ENCODE measurements at places on chromosomes 12 and 14.

- DNase-seq: no peak
These were observed 20.1 kb upstream of the USP44 start for GRCh38 chr12:95571369-95571768.

DNA sequence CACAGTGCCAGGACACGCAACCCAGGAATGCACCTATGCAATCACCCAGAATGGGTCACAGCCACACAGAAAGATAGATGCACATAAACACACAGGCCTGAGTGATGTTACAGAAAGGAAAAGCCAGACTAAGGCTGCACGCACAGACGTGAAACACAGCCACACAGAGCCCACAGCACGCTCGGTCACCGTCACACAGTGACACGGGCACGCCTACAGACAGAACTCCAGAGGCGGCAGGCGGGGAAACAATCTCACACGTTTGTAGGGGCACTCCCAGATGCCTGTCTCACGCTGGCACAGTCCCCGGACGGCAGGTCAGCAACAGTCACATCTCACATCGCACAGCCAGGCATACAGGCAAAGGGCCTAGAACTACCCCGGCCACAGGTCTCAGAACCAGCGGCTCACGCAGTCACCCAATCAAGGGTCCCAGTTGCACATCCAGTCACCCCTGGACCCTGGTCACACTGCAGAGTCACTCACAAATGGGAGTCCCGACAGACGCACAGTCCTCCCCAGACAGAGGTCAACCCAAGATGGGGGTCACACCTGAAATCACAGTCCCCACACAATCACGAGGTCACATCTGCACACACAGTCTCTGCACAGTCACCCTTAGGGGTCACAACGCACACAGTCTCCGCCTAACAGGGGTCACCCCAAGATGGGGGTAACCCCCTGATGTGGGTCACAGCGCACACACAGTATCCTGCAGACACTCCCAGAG, 790 bp downstream of the SSH1 start:
- peak; percentile 30 for DNase-seq

- no peak for DNase-seq
These were observed 44.2 kb downstream of the SOCS2 start for GRCh38 chr12:93616584-93617101.

DNA sequence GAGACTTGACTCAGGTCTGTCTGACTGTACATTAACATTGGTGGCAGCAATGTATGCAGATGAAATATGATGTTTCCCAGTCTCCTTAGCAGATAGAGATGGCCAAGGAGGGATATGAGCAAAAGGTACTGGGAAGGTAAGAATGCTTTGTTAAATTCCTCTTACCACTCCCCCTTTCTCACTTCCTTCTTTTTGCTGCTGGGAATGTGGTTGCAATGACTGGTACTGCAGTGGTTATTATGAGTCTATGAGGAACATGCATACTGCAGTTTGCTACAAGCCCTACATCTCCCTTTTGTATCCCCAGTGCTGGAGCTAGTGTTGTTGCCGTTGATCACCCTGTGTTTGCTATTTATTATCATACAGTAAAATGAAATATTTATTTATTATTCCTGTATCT, 35.9 kb downstream of the ALDH1L2 start:
- DNase-seq: no peak

DNA sequence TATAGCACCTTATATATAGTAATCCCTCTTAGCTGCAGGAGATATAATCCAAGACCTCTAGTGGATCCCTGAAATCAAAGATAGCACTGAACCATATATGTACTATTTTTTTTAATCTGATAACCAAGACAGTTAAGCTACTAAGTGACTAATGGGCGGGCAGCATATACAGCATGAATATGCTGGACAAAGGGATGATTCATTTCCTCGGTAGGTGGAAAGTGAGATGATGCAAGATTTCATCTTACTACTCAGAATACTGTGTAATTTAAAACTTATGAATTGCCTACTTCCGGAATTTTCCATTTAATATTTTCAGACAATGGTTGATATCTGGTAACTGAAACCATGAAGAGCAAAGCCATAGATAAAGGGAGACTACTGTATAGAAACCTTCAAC, 36.2 kb downstream of the PRMT8 start:
- DNase-seq: no peak

- DNase-seq: no peak
These were observed 17.8 kb upstream of the CD9 start for GRCh38 chr12:6182279-6182898.

DNA sequence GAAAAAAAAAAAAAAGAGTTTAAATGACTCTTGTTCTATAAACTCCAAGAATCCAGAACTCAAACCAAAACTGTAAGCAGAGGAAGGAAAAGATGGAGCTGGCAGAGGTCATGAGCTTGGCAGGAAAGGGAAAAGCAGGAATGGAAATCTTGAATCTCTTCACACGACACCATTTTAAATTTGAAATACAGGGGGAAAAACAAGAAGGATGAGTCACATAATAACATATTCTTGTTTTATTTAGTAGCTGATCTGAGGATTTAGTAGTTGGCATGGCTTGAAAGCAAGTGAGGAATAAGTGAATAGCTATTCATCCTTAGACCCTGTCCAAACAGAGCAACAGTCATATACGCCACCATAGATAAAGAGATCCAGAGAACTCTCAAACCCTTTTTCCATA, 35.0 kb downstream of the EPS8 start:
- DNase-seq: no peak

GRCh38 chr12:15543347-15543746, 221.0 kb downstream of the PTPRO start:
- no peak for DNase-seq

- DNase-seq: no peak
These were observed 92.3 kb upstream of the DCN start for GRCh38 chr12:91274916-91275315.

GRCh38 chr12:128644664-128645296, 179.0 kb downstream of the SLC15A4 start:
- DNase-seq: no peak

DNA sequence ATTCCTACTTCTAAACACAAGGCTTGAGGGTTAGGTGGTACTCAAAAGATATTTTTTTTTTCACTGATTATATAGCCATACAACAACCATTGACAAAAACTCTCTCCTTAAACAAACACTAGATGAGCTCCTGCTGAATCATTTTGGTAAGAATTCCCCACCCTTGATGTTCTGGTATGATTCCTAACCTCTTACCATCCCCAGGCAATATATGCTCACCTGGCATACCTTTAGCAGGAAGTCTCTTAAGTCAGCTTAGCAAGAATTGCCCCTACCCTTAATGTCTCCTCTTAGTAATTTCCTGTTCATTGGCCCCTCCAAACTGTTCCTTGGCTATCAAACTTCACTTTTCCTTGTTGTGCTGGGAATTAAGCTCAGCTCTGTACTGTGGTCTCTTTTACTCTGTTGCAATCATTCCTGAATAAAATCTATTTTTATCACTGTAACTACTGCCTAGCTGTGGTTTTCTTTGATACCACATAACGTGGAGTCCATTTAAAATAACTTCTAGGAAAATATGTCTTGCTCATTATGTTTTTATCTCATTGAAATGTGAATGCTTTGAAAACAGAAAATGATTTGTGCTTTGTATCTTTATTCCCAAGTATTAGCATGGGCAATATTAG, 712.6 kb downstream of the SLC16A7 start:
- DNase-seq: no peak

DNA sequence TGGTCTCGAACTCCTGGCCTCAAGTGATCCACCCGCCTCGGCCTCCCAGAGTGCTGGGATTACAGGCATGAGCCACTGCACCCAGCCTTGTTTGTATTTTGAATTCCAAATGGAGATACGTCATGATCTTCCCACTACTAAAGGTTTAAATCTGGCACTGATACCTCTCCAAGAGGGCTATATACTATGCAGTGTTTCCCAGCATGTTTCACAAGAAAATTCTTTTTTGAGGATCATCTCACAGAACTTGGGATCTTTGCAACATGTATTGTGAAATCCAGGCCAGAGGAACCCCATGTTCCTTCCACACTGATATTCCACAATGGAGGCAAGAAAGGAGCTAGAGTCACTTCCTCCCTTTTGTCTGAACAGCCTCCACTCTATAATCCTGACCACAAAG, 112.7 kb downstream of the NT5DC3 start:
- DNase-seq: no peak

- no peak for DNase-seq
These were observed 51.3 kb downstream of the MAPKAPK5 start for GRCh38 chr12:111893287-111893686.

DNA sequence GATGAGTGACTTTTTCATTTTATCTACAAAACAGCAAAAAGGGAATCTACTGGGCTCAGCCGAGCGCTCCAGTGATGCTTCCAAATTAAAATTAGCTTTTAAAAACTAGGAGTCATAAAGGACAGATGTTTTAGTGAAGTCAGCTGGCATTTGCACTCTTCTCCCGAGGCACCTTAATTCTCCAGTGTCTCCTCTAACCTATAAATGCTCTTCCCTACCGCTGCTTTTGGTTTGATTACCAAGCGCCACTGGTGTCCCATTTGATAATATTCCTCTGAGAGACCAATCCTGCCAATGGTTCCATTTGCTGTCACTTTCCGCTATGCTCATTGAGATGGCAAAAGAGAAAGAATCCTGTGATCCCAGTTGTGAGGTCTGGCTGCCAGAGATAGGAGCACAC, 29.3 kb upstream of the PIWIL1 start:
- no peak for DNase-seq

DNA sequence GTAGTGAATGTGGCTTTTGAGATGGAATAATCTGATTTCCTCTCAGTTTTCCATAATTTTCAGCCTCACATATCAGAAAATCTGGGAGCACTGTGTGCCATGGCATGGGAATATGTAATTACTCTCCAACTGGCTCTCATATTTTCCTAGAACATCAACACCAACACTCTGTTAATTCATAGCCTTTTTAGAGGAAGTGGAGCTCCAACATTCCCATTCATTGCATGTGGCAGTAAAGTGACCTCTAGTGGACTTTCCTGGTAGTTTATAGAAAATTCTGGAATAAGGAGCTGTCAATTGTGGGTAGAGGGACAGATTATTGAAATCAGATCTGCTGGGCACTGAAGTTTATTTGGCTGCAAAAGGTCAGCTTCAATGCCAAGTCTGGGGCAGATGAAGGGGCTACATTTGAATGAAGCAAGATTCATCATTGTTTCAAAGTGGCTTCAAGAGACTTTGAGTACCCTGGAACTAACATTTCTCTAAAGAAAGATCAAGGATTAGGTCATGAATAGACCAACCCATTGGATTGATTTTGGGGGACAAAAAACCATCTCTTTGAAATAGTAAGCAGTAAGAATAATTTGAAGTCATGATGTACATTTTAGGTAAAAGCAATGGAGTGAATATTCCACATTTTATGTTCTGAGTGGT, 23.6 kb upstream of the USP44 start:
- no peak for DNase-seq

DNA sequence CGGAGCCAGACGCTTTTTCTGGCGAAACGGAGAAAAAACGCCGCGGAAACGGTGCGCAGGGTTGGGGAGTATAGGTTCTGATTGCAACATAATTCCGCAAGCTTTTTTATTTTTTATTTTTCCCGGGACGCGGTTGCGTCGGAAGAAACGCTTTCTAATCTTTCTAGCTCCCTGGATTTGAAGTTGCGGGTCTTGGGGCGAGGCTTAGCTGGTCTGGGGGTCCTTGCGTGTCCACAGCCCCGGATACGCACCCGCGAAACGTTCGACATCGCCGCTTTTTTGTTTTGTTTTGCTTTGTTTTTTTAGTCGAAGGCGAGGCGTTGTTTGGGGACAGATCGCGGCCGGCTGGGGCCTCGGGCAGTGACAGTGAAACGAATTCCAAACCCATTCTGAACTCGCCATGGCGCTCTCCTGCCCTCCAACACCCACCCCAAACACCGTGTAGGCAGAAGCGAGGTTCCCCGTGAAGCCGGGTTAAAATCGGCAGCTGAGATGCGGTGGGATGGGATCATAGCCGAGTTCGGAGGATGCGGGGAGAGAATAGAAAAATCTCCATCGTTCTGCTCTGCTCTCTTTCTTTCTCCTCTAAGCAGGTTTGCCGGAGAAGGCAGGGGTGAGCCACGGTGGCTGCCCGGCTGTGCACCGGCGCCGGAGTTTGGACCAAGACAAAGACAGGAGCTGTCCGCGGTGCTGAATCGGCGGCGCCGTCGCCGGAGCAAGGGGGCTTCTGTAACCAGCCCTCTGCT, 8.1 kb upstream of the LHX5 start:
- DNase-seq: no peak

- DNase-seq: no peak
These were observed 23.2 kb downstream of the PRKCH start for GRCh38 chr14:61344437-61345150.

DNA sequence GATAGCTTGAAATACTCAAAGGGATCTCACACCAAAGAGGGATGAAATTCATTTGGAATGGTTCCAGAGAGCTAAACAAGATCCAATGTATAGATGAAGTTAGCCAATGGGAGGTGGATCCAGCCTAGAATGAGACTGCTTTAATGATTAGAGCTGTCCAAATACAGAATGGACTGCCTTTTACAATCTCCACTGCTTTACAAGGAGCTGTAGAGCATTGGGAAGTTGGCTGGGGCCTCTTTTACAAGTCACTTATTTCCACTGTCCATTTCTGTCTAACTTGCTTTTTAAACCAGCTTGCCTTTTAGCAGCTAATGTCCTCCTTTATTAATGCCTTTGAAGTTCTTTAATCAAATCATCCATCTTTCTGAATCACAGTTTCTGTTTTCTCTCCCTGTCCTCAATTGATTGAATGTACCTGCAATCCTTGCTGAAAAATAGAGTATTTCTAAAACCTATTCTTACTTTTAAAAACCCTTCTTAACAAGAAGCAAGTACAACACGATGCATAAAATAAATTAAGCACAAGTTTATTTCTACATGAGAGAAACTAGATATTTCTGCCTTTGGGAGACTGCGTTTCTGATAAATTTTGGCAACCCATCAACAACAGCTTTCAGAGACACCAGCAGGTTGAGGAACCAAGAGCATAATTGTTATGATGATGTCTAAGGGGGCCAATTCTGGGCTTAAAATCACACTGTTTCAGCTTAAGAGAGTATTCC, 3.4 kb upstream of the ATP2A2 start:
- no peak for DNase-seq

- no peak for DNase-seq
These were observed 61.0 kb downstream of the LRRC74A start for GRCh38 chr14:76887191-76887590.

- DNase-seq: no peak
These were observed 38.4 kb downstream of the AKAP3 start for GRCh38 chr12:4610481-4610880.

DNA sequence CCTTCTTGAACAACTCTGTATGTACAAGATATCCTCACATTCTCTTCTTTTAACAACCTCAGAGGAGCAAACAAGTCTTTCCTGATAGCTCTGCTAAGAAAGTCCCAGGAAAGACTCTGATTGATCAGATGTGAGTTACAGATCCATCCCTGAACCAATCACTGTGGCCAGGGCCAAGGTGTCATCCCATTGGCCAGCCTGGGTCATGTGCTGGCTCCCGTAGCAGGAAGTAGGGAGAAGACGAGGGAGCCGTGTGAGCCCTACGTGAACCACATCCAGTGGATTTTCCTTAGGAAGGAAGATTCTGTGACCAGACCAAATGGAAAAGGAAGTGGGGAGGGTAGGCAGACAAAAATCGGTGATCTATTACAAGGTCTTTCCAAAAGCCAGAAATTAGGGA, 5.6 kb downstream of the P2RX7 start:
- DNase-seq: no peak

- no peak for DNase-seq
These were observed 86.5 kb upstream of the ZFP36L1 start for GRCh38 chr14:68879321-68879781.
